ENCODE measurements at places on chromosomes 2 and 18.

DNA sequence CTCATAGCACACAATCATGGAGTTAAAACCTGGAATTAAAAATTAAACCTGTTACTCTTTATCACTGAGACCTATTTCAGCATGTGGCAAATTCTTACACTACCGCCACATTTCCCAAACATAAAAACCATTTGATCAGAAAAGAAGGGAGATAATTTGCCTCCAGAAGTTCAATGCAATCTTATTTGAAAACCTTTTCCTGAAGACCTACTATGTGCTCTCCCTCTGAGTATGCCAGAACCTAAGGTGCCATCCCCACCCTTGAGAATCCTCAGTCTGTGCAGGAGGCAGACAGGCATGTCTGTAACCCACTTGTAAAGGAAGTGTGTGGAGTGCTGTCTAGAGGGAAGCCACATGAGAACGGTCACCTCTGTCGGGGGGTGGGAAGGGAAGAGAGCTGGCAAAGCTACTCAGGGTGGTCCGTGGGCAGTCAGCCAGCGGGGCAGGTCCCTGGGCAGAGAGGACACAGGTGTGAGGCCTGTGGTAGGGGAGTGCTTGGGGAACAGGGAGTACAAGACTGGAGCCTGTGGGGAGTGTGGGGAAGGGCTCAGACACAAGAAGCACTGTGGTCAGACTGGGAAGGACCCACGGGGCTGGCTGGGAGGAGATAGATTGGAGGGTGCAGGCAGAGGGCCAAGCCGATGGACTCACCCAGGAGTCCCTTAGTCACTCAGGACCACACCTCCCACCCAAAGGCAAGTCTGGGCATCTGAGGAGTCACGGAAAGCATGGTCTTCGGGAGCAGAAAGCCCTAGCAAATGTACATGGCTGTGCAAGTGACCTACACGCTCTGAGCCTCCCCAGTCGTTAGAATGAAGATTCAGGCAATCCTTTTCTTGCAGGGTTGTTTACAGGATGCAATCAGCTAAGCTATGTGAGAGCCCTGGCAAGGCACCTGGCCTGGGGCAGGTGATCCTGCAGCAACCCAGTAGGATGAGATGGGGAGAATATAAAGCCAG lies 22.8 kb downstream of the CRACDL start:
- DNase-seq = no peak

GRCh38 chr2:15205562-15205961 lies 355.6 kb downstream of the NBAS start:
- peak; percentile 53 for DNase-seq

DNA sequence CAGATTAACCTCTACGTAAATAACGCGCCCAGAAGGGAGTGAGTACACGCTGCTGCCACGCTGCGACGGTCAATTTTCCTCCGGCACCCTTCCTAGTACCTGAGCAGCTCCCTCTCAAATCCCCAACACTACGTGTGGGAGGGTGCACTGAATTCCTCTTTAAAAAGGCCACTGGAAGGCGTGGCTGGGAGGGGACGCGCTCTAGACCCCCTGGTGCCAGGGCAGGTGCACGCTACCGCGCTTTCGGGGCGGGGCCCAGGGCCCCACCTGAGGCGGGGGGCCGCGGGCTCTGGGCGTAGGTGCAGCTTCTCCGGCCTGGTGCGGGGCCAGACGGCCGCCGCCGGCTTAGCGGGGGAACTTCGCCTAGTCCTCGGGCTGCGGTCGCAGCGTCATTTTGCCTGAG lies 668 bp upstream of the ANKRD12 start:
- DNase-seq = no peak

GRCh38 chr2:85291425-85292023 lies 36.3 kb downstream of the TGOLN2 start:
- no peak for DNase-seq

Measured in stimulated activated CD4-positive, alpha-beta T cell treated with anti-CD3 and anti-CD28 coated beads, Interleukin-4, amount 100 ng/mL, for 24 hours (primary cell).